Chondrocyte (in vitro differentiated cells): ENCODE measurements at places on chromosomes 3 and 15. TPM values are rescaled to one million over a fixed set of nuclear protein-coding genes. Genes with fewer than 3 reads are reported as not detected.

DNA sequence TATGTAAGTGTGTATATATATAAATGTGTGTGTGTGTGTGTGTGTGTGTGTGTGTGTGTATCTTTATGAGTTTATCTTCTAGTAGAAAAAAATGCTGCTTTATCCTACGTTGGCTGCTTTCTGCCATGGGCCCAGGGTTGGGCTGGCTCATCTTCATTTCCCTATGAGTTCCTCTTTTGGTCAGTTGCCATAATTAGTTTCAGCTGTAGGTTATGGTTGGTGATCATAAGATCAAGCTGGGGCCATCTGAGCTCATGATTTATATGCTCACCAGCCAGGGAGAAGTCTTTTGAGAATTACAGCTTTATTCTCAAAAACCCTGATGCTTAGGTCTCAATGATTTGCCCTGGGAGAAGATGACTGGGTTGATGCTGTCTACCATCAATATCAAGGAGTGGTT, 775.8 kb upstream of the ARPP21 start:
- peaks cover 32% of the 10 kb centered on the region for H3K4me1 ChIP-seq
- peaks cover 7% of the 10 kb centered on the region for H3K27me3 ChIP-seq
- no peak for DNase-seq

DNA sequence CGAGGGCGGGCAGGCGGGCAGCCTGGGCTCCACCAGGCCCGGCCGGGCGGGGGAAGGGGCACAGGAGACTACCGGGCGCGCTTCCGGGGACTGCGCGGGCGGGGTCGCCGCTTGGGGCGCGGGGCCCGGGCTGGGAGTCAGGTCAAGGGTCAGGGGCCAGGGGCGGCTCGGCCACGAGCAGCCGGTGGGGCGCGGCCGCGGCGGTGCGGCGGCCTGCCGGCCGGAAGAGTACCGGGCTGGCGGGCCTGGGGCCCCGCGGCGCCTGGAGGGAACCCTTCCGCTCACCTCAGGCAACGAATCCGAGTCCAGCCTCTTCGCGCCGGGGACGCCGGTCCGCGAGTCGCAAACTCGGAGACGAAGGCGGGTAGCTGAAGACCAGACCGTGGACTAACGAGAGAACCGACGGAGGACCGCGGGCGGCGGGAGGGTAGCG, 225 bp downstream of the RHOA start:
- H3K27ac ChIP-seq: peak overlapping the region; percentile 97
- peaks cover 62% of the 10 kb centered on the region for H3K4me1 ChIP-seq
- no peaks in the 10 kb centered on the region for H3K27me3 ChIP-seq

DNA sequence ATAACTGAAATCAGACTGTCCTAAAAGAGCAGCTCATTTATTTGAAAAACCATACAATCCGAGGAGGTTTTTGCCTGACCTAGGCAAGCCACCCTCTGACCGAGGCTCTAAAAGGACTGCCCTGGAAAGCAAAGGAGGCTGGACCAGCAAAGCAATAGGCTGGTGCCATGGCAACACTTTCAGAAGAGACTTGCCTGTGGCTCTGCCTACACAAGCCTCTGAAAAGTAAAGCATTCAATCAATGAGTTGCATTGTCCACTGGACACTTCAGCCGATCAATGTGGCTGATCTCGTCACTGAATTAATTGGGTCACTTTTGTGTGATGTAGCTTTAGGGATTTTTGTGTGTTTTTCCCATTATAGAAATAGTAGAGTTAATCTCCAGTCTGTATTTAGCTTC, 99.1 kb upstream of the SEMA6D start:
- peaks cover 7% of the 10 kb centered on the region for H3K4me1 ChIP-seq
- H3K4me3 ChIP-seq: no peak overlapping the region
- H3K27me3 ChIP-seq: peaks cover 5% of the 10 kb centered on the region
- H3K36me3 ChIP-seq: no peaks in the 10 kb centered on the region

Gene SH3GL3
- not detected in 3 replicates for total RNA-seq

Gene IL16
- total RNA-seq: 1.1 to 2.5 TPM (median 2.0 TPM) in 3 replicates

GRCh38 chr3:123522320-123523022, 62.4 kb downstream of the HACD2 start:
- peaks cover 26% of the 10 kb centered on the region for H3K36me3 ChIP-seq
- DNase-seq: no peak
- H3K27me3 ChIP-seq: no peaks in the 10 kb centered on the region
- no peak overlapping the region for H3K27ac ChIP-seq

DNA sequence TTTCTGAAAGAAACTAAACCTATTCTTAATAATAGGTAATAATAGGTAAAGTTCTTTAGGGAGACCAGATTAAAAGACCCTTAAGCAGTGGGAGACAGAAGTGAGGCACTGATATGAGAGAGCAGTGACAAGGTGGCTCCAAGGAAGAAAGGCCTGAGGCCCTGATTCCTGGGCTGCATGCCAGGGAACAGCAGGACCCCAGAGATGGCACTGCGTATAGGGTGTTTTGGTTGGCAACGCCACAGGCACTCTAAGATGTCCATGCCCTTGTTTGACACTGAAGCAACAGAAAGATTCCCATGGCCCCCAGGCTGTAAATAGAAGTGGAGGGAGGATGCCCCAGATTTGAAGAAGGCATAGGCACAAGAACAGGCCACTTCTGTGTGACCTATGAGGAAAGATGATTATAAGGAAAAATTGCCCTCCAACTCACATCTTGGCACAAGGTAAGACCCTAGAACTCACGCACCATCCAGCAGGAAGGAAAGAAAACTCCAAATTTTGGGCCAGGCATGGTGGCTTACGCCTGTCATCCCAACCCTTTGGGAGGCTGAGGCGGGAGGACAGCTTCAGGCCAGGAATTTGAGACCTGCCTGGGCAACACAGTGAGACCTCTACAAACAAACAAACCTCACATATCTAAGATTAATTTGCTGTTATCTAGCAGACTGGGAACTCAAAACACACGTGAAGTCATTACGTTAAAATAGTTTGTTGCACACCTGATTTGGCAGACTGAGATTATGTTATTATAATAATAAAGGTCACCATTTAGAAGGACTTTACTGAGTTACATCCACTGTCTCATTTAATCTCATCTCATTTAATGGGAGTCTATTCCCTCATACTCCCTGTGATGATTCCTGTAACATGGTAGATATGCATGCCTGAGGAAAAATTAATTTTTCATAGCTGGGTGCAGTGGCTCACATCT, 10.5 kb upstream of the BLM start:
- no peak for DNase-seq
- peaks cover 17% of the 10 kb centered on the region for H3K4me1 ChIP-seq
- H3K27me3 ChIP-seq: no peaks in the 10 kb centered on the region
- peak overlapping the region; percentile 53 for H3K27ac ChIP-seq

- H3K4me1 ChIP-seq: peaks cover 57% of the 10 kb centered on the region
- H3K27me3 ChIP-seq: no peaks in the 10 kb centered on the region
- H3K36me3 ChIP-seq: peaks cover 30% of the 10 kb centered on the region
- H3K4me3 ChIP-seq: peak overlapping the region; percentile 97
Observed at GRCh38 chr15:68430471-68431036, 1.4 kb downstream of the ITGA11 start.

- H3K36me3 ChIP-seq: peaks cover 1% of the 10 kb centered on the region
- no peak overlapping the region for H3K27ac ChIP-seq
- DNase-seq: no peak
- no peaks in the 10 kb centered on the region for H3K4me1 ChIP-seq
- no peaks in the 10 kb centered on the region for H3K27me3 ChIP-seq
- H3K4me3 ChIP-seq: no peak overlapping the region
Observed at GRCh38 chr15:38019066-38019465, 84.6 kb downstream of the TMCO5A start.
